ENCODE measurements at places on chromosomes 2 and 18.

DNA sequence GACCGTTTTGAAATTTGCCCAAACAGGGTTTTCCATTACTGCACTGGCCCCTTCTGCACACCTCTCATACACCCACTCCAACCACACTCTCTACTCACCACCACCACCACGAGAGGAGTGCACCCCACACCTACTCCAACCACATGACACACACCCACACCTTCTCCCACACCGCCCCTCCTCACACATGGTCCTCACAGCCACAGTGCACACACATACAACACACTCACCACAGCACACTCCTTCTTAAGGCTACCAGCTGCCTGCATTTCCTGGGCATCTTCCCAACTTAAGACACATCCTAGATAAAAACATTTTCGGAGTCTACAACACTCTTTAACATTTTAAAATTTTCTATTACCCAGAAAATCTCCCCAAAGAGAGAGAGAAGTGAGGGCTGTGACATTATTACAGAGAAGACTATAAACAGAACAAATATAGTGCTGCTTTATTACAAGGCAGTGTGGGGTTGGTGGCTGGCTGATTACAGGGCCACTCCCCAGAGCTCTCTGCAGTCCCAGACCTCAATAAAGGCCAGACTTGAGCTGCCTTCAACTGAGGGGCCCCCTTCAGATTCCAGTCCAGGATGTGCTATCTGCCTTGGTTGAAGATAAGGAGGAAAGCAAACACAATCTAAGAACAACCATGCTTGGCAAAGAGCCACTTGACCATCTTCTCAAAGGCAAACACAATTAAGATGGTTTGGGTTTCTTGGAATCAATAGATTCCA, 36.1 kb downstream of the NHEJ1 start:
- DNase-seq: no peak

DNA sequence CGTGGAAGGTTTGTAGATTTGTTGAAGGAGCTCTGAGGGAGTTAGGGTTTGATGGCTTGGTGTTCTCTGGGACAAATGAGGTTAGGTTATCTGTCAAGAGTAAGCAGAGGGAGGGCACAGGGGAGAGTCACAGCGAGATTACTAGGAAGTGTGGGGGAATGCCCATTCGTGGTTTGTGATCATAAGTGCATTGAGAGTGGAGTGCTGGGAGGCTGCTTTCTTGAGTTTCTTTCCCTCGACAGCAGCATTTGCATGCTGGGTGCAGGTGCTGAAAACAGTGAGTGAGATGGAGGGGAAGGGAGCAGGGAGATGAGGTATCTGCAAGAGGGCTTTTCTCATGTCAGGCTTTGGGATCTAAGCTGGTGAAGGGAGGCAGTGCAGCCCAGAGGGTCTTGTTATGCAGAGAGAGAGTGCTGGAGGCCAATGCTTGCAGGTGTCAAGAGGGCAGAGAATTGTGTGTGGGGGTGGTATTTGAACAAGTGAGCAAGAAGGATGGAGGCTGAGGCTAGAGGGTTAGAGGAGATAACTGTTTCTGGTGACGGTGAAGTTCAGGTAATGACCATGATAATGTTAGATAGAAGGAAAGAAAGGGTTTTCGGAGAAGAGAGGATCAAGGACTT, 8.8 kb downstream of the RALB start:
- DNase-seq: no peak

DNA sequence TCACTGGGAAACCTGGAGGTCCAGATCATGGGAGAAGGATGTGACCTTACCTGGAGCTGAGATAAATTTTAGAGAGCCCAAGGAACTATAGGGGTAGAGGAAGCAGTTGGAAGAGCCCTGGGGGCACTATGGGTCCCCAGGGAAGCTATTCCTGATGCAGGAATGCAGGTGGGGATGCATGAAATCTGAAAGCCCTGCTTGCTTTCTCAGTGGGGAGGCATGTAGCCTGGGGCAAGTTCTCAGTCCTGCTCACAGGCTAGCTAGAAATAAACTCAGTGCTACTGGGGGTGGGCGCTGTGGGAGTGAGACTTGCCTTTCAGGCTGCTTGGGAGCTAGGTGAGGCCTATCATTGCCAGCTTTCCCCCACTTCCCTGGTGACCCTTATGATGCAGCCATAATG, 499.7 kb downstream of the PTH2R start:
- DNase-seq: no peak

GRCh38 chr2:225531559-225531958, 132.0 kb downstream of the NYAP2 start:
- DNase-seq: no peak

DNA sequence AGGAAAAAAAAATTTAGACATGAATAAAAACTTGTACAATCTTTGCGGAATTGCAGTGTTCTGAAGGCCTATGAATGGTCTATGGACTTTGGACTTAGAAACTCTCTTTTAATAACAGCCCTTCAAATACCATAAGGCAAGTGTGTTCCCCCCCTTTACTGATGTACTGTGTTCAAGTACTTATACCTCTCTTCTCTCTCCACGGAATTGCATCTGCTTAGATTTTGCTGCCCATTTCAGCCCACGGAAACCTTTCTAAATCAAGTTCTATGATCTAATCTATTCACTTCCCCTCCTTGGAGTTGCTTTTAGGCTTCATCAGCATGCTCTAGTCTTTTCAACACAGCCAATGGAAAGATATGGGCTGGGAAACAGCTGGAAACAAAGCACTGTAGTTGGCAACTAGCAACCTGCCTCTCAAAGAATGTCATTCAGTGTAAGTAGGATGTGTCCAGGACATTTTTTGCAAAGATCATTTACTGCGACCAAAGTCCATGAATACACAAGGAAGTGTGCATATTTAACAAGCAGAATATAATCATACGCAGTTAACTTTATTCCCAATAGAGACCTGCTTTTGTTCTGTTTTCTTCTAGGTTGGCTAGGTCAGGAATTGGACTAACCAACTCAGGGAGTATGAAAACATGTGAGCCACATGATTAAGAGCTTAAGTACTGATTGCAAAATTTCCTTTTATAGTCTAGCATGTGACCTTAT, 58.0 kb downstream of the SLC40A1 start:
- no peak for DNase-seq

GRCh38 chr2:21466341-21466927, 342.7 kb downstream of the TDRD15 start:
- DNase-seq: no peak

GRCh38 chr2:18690342-18690741, 101.0 kb upstream of the NT5C1B start:
- no peak for DNase-seq

DNA sequence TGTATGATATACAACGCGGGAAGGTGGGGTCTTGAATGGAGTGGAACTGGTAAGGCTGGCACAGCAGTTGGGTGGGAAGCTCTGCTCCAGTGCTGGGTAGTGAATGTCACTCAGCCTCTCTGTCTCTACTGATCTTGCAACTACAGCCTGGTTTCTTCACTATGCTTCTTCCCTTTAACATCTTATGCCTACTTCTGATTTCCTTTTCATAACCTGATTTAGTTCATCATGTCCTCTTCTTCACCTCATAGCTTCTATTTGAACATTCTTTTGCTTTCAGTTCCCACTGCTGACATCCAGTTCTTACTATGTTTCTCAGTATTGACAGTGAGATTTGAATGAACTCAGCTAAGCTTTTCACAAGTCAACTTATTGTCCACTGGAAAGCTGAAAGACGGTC, 286.2 kb downstream of the ARL6IP6 start:
- DNase-seq: no peak

GRCh38 chr2:201931475-201931874, 102.2 kb upstream of the FZD7 start:
- DNase-seq: no peak

GRCh38 chr2:174959787-174960186, 45.4 kb downstream of the CHN1 start:
- DNase-seq: no peak

DNA sequence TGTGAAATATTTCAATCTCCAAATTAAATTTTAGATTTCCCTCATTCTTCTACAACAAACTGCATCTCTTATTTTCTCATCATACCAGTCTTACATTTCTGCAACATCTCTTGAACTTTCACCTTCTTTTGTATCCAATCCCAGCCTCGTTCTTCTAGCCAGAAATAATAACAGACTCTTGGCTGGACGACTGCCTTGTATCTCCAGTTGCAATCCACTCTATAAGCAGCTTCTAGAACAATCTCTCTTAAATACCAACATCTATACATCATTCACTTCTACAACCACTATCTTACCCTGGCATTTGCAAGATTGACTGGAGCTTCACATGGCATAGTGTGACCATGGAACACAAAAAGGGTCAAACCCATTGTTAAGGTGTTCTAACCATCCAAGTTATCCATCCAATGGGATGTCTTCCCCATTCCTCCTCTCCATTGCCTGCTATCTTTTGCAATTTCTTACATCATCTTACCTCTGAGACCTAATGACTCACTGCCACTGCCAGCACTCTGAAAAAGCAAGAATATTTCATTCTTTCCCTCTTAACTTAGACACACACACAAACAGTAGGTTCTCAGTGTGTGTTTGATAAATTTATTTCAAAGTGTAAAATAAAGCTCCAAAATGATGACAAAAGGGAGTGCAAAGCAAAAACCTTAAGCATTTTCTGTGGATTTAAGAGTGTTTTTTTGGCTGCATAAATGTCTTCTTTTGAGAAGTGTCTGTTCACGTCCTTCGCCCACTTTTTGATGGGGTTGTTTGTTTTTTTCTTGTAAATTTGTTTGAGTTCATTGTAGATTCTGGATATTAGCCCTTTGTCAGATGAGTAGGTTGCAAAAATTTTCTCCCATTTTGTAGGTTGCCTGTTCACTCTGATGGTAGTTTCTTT, 145.6 kb downstream of the METTL4 start:
- no peak for DNase-seq

- no peak for DNase-seq
These were observed 66.6 kb downstream of the ZBTB7C start for GRCh38 chr18:48342581-48342980.

DNA sequence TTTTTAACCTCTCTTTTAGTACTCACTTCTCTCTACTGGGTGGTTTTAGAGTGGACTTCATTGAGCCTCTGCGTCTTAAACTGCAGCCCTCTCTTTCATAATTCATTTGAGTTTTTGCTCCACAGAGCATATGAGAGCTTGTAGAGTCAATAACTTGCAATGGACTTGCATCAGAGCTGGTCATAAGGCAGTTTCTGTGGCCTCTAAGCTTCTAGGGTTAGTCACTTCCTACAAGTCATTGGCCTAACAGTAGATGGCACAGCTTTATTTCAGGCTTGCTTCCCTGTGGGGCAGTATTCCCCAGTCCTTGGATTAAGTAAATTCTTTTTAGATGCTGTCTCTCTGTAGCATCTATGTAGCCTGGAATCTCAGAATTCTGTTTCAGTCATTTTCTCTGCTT, 1435.7 kb downstream of the LRP1B start:
- peak; percentile 2 for DNase-seq

DNA sequence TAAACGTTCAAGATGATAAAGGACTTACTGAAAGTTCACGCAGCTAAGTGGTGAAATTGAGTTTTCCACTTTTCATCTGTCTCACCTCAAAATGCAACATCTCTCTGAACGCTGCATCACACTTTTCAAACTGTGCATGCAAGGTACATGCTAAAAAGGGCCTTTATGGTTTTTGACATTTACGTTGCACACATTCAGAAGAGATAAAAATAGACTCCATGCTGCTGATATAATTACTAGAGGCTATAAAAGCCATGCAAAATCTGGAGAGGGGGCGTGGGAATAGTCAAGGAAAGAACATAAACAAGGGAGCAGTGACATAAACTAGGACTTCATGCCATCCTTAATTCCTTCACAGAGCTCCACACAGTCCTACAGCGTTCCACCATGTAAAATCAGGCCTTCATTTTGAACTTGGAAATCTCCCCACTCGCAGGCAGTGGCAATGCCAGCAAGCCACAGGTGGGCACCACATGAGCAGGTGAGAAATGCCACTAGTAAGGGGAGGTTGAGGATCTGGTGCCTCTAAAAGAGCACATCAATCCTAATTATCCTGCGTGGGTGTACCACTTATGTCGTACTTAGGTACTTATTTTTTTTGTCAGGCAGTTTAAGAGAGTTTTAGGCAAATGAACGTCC, 71.4 kb downstream of the ZEB2 start:
- no peak for DNase-seq

DNA sequence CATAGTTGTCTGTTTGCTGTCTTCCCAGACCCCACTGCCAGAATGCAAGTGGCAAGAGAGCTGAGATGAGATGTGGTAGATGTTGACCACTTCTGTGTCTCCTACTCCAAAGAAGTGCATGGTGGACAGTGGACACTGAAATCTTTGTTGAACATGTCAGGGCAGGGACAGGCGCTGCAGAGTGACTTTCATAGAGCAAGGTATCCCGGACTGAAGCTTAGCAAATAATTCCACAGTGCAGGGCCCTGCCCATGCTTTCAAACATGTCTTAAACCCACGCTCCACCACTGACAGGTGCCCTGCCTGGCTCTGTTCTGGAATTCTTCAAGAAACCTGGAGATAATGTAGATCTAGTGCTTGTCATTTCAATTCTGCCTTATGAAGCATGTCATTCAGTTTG, 470.5 kb upstream of the ID2 start:
- no peak for DNase-seq

DNA sequence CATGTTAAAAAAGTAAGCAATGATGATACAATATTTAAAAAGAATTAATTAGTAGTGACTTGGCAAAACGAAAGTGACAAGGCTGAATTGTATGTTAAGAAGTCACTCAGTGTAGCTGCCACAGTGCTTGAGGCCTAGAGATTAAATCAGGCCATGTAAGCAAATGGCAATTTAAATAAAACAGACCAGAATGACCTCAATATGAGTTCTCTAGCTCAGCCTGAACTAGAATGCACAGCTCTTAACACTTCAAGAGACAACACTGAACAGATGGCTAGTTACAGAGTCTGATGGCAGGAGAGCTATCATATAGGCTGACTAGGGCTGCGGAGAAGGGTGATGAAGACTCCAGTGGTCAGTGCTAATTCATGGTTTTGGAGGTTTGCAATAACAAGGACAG, 117.9 kb upstream of the ZBTB14 start:
- no peak for DNase-seq

DNA sequence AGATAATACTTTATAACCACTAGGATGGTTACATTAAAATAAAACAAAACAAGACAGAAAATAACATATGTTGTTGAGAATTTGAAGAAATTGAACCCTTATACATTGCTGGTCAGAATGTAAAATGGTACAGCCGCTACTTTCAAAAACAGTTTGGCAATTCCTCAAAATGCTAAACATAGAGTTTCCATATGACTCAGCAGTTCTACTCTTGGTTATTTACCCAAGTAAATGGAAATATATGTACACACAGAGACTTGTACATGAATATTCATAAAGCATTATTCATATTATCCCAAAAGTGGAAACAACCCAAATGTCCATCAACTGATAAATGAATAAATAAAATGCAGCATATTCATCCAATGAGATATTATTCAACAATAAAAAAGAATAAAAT, 92.5 kb upstream of the LRATD1 start:
- DNase-seq: no peak

DNA sequence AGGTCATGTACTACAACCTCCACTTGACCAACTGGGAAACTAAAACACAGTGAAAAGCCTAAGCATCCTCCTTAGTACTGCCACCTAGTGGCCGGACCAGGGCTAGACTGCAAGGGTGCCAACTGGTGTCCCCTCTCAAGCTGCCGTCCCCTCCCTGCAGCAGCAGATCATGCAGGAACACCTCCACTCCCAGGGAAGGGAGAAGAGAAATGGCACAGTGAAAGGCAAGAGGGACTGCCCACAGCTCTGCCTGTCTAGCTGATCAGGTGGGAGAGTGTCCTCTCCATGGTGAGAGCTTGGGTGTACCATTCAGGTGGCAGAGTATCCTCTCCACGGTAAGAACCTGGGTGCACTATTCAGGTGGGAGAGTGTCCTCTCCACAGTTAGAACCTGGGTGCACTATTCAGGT, 78.1 kb downstream of the AAK1 start:
- peak; percentile 77 for DNase-seq

All from urothelium cell line (cell line).